ENCODE measurements at places on chromosomes 6 and 20.
A peak's percentile ranks its signal among the peaks of the same experiment; 100 is the strongest.

DNA sequence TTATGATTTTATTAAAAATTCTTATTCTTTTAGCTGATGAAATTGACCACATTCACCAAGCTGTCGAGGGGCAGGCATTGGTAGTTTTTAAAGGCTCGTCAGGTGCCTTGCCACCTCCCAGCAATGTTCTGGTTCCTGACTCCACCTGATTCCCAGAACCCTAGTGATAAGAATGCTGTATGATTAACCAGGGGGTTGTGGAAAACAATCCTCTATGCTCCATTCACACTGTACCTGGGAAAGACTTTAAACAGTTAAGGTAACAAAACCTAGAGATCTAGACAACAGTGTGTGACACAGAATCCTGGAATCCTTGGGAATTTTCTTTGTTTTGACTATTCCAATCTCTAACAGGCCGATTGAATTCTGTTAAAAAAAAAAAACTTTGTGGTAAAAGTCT, 165.7 kb upstream of the OLIG3 start:
- no peak for DNase-seq

DNA sequence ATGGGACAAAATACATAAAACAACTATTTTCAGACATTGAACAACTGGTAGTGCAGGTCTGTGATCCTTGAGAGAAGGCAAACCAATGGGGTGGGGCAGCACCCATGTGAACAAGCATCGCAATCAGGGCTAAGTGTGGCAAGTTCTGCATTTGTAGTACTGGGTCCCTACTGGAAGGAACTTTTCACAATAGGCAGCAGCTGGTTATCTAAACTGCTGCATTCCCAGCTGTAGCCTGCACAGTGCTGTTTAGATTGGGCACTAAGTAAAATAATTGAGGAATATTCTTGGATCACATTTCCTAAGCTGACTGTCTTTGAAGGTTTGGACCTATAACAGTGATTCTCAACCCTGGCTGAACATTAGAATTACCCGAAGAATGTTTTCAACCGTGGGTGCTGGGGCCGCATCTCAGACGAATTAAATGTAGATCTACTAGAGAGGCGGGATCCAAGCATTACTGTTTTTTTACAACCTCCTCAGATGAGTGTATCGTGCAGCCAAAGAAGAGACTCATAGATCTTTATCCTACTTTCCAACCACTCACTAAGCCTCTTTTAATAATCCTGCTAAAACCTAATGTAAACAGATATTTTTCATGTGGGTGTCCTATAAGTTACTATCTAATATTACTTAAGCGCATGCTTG, 12.4 kb upstream of the MAP3K4 start:
- no peak for DNase-seq

DNA sequence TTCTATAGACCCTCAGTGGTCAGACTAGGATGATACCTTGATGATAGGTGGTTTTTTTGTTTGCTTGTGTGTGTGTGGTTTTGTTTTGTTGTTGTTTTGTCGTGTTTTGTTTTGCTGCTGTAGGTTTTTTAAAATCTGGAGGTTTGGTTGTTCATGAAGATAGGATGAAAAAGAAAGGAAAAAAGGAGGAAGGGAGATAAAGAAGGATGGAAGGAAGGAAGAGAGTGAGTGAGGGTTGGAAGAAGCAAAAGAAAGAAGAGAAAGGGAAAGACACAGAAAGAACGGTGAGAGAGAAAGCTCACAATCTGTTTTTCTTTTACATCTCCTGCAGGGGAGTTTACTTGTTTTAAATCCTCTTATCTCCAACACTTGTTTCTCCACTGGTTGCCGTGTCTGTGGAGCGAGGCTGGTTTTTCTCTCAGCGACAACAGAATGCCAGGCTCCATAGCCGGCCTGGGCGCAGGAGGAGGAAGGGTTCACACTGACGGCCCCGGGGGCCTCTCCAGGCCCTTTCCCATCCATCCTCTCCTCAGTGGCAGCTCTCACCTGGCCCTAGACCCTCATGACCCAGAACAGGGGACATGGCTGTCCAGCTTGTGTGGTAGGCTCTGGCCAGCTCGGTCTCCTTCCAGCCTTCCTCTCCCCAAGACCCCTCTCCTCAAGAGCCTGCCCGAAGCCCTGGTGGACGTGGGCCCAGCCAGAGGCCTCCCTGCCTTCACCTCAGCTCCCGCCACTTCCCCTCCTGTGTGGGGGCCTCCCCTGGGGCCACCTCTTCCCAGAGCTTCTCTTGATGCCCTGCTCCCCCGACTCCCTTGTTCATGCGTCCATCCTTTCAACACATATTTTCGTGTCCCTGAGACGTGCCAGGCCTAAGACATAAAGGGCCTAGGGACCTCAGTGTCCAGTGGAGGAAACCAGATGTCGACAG, 168.4 kb downstream of the VEGFA start:
- no peak for DNase-seq

DNA sequence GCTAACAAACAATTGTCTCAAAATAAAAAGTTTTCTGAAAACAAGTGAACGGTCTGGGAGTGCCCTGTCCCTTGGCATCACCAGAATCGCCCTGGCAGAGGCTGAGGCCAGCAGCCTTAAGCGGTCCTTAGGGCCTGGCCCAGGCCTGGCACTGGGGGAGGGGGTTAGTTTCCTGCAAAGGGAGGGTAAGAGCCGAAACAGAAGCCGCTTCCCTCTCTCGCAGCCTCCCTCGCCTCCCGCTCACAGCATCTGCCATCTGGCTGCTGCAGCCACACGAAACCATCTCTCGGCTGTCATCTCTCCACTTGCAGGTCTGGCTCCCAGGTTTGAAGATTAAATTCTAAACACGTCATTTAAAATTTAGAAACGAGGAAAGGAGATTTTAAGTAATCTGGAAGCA, 31.5 kb downstream of the PMEPA1 start:
- DNase-seq: no peak

- DNase-seq: no peak
These were observed 33.3 kb downstream of the SUN5 start for GRCh38 chr20:32970973-32971300.

- DNase-seq: no peak
These were observed 262.8 kb downstream of the FARS2 start for GRCh38 chr6:5524110-5524509.

DNA sequence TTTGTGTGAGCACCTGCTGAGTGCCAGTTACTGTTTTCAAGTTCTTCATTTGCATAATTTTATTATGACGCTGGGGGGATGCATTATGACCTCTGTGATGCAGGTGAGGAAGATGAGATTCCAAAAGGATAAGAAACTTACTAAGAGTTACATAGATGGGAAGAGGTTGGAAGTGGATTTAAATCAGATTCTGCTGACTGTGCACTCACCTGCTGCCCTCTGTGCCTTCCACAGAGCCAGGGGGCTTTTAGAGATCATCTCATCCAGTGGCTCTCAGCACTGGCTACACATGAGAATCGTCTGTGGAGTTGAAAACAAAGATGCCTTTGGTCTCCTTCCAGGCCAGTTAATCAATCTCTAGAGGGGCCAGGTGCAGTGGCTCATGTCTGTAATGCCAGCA, 47.9 kb downstream of the TIAM2 start:
- DNase-seq: no peak

GRCh38 chr20:38164069-38164468, 1.0 kb downstream of the TGM2 start:
- DNase-seq: no peak

- DNase-seq: no peak
These were observed 16.0 kb upstream of the NKX2-2 start for GRCh38 chr20:21529863-21530262.

- no peak for DNase-seq
These were observed 114.7 kb upstream of the ZNF217 start for GRCh38 chr20:53708129-53708968.

DNA sequence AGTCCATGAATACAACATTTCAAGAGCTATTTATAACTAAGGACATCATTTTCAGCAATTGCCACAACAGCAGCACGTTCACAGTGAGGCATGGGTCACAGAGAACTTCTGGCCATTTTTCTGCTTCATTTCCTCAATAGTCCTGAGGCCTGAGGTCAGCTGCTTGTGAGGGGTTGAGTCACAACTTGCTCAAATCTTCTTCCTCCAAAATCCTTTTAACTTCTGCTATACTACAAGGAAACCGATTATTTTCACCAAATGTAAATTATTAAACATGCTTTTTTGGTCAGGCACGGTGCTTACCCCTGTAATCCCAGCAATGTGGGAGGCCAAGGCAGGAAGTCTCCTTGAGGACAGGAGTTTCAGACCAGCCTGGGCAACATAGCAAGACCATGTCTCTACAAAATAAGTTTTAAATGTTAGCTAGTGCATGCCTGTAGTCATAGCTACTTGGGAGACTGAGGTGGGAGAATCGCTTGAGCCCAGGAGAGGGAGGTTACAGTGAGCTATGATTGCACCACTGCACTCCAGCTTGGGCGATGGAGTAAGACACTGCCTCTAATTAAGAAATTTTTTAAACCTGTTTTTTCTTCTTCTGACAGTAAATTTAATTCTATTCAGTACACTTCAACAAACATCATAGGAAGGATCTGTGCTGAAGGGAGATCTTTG, 11.1 kb upstream of the SLC16A10 start:
- peak; percentile 45 for DNase-seq

DNA sequence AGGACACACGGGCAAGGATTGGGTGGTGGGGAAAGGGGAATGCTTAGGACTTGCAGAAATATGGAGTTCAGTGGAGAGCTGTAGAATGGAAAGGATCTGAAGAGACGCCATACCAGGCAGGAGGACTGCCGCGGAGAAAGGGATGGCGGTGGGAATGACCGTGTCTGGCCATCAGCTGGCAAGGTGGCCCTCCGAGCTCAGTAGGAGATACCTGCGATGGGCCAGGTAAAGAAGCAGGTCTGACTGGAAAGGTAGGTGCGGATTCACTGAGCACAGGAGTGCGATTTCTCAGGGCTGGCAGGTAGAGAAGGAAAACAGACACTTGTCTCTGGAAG, 26.0 kb downstream of the PCK1 start:
- no peak for DNase-seq

GRCh38 chr6:139148557-139149235, 13.8 kb downstream of the HECA start:
- DNase-seq: no peak

- DNase-seq: peak; percentile 85
These were observed 59.2 kb downstream of the TRAM2 start for GRCh38 chr6:52517502-52518278.

DNA sequence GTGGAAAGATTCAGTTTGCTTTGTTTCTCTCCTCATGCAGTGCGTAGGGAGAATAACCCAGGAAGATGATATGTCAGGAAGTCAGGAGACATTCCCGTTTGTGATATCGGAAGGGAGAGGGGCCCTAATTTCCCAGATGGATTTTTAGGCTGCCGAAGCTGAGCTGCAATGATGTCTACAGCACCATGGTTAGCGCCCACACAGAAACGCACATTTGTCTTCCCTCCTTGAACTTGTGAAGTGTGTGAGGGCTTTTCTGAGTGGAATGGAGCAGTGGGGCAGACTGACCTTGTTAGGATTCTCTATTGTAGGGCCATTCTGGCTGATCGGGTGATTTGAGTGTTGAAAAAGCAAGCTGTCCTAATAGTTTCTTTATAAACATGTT, 191.3 kb upstream of the ARG1 start:
- no peak for DNase-seq

- DNase-seq: no peak
These were observed 49.9 kb upstream of the TOP1 start for GRCh38 chr20:40978761-40979160.

All from foreskin melanocyte (primary cell).